ENCODE measurements at places on chromosomes 13 and 19. TPM values are rescaled to one million over a fixed set of nuclear protein-coding genes. Genes with fewer than 3 reads are reported as not detected.
A peak's percentile ranks its signal among the peaks of the same experiment; 100 is the strongest.

GRCh38 chr19:50969413-50969760 lies at the start of gene KLK6:
Gene KLK6 (minus strand): TSS chr19:50969591. CDS start chr19:50968104, 1,487 bp downstream.
- DNase-seq = no peak

DNA sequence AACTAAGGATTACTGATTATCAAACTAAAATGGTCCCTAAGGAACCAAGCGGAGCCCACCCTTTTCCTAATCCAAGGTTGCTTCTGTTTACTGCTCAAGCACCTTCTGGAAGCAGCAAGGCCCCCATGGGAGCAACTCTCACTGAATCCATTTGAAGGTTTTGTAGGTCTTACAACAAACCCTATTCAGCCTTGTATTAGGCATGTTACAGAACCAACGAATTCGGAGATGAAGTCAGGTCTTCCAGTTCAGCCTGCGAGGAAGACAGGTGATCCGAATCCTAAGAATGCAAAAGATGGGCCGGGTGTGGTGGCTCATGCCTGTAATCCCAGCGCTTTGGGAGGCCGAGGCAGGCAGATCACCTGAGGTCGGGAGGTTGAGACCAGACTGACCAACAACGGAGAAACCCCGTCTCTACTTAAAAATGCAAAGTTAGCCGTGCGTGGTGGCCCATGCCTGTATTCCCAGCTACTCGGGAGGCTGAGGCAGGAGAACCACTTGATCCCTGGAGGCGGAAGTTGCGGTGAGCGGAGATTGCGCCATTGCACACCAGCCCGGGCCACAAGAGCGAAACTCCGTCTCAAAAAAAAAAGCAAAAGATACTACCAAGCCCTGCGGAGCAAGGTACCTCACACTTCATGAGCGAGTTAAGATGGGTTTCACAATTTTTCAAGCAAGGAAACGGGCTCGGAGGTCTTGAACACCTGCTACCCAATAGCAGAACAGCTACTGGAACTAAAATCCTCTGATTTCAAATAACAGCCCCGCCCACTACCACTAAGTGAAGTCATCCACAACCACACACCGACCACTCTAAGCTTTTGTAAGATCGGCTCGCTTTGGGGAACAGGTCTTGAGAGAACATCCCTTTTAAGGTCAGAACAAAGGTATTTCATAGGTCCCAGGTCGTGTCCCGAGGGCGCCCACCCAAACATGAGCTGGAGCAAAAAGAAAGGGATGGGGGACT lies 609 bp downstream of the ZAR1L start:
- DNase-seq = peak; percentile 73

DNA sequence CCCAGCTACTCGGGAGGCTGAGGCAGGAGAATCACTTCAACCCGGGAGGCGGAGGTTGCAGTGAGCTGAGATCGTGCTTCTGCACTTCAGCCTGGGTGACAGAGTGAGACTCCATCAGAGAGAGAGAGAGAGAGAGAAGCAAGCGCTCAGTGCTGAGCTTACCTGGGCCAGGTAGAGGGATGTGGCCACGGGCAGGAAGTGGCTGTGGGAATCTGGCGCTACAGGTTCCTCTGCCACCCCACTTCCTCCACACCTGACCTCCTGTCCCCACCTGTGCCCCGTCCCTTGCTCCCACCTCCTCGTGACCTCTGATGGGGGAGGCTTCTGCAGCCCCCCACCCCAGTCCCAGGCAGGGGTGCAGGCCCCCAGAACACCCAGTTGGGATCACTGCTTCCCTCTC lies 1.0 kb upstream of the NCCRP1 start:
- DNase-seq = no peak

The SYNGR4 gene
- total RNA-seq = not detected

The GPR183 gene
- 1.1 TPM for total RNA-seq

The ELANE gene
- total RNA-seq = not detected

- no peak for DNase-seq
These were observed 15.1 kb upstream of the CACNG8 start for GRCh38 chr19:53947624-53948023.

DNA sequence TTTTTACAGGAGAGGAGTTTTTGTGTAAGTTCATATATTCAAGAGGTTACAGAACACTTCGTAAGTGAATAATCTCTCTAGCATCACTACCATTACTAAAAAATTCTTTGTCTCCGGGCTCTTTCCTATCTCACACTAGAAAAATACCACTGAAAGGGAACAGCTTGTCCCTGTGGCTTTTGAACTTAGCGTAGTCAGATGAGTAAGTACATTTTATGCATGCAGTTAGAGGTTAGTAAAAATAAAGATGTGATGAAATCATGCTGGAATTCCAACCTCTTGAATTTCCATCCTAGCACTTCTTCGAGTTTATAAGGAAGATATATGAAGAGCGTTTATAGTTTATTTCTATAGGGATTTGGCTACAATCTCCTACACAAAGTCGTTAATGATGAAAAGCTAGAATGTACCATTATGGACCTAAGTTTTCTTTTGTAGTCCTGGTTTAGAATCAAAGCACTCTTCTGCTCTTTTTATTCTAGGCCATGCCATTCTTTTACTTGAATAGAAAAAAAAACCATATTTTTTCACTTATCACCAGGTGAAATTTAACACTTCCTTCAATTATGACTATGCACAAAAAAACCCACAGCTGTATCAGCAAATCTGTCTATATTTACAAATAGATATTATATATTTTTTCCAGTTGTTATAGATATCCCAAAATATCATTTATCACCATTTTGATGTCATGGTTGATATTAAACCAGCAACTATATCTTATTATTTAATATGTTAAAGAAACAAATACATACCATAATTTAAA lies 139.9 kb upstream of the PCDH9 start:
- DNase-seq = no peak

The FAM216B gene
- total RNA-seq = not detected

The ZNF763 gene
- 2.8 TPM for total RNA-seq

- DNase-seq = no peak
These were observed 744.1 kb downstream of the UQCRFS1 start for GRCh38 chr19:28468701-28469459.

GRCh38 chr19:10205636-10206035 lies 10.9 kb upstream of the DNMT1 start:
- no peak for DNase-seq

The FGF14 gene
- total RNA-seq = not detected

The NLRP9 gene
- total RNA-seq = not detected

The KLK10 gene
- total RNA-seq = 1.6 TPM

DNA sequence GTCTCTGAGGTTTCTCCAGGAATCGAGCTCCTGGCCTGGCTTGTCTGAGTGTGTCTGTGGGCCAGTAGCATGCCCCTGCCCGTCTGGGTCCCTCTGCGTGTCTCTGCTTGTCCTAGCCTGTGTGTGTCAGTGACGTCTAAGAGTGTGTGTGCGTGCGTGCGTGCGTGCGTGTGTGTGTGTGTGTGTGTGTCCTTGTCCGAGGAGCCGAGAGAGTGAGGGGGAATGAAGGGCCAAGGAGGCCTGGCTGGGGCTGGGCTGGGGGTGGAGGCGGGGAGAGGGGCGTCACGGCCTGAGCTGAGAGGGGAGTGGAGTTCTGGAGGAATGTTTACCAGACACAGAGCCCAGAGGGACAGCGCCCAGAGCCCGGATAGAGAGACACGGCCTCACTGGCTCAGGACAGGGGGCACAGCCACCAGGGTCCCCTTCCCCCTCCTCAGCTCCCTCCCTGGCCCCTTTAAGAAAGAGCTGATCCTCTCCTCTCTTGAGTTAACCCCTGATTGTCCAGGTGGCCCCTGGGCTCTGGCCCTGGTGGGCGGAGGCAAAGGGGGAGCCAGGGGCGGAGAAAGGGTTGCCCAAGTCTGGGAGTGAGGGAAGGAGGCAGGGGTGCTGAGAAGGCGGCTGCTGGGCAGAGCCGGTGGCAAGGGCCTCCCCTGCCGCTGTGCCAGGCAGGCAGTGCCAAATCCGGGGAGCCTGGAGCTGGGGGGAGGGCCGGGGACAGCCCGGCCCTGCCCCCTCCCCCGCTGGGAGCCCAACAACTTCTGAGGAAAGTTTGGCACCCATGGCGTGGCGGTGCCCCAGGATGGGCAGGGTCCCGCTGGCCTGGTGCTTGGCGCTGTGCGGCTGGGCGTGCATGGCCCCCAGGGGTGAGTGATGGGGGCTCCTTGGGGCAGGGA lies at the start of gene AXL:
Gene AXL (plus strand): TSS at position 609 of the 893 bp plus-strand sequence. CDS start 170 bp downstream, at position 779.
- peak; percentile 92 for DNase-seq

DNA sequence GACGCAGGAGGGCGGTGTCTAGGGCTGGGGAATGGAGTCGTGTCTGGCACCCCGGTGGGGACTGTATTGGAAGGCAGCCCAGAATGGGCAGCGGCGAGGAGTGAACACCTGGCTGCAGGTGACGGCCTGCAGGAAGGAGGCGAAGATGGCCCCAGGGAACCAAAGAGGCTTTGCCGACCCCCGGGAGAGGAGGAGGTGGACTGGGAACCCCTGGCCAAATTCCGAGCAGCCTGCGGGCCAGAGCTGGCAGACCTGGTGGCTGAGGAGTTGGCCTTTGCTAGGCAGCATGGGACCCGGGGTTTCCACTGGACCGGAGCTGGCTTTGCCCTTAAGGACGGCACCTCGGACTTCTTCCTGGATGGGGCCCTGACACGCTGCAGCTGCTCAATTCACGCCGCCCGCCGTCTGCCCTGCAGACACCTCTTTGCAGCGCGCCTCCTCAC lies 25.9 kb downstream of the ZSWIM9 start:
- no peak for DNase-seq

DNA sequence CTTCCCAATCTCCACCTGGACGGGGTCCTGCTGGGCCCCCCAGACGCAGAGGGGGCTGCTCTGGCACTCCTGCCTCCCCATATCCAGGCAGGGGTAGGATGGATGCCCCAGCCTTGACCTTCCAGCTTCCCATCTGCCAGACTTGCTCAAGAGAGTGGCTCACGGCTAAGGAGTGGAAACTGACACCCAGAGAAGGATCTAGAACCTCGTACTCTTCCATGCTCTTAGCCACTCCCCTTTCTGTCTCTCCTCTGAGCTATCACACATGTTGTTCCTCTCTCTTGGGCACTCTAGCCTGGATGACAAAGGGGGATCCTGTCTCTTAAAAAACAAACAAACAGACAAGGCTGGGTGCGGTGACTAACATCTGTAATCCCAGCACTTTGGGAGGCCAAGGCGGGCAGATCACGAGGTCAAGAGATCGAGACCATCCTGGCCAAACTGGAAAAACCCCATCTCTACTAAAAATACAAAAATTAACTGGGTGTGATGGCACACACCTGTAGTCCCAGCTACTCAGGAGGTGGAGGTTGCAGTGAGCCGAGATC lies 12.2 kb upstream of the FUT5 start:
- no peak for DNase-seq

DNA sequence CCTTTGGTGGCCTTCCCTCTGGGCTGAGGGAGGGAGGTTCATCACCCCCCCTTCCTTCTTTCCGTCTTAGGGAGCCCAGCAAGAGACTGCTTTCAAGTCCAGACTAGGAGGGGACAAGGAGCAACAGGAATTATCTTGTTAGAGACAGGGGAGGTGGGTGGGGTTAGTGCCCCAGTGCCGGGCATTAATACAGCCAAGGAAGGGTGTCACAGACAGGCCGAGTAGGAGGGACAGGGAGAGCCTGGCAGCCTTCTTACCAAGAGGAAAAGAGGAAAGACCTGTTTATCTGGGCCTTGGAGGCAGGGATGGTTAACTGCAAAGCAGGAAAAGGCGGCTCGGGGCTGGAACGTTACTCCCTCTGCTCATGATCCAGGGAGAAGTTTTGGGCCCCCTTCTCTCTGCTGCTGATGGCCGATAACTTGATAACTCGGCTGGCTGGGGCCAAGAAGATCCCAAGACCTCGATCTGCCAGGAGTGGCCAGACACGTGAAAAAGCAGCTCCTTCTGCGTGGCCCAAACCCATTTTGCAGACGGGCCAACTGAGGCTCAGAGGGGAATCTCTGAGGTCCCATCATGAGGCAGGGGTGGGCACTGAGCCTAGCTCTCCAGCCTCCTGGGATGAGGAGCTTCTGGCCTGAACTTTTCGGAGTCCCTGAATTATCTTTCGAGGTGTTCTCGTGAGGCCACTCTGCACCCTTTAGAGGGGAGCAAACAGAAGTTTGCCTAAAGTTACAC lies 79.3 kb downstream of the PTPRS start:
- no peak for DNase-seq

DNA sequence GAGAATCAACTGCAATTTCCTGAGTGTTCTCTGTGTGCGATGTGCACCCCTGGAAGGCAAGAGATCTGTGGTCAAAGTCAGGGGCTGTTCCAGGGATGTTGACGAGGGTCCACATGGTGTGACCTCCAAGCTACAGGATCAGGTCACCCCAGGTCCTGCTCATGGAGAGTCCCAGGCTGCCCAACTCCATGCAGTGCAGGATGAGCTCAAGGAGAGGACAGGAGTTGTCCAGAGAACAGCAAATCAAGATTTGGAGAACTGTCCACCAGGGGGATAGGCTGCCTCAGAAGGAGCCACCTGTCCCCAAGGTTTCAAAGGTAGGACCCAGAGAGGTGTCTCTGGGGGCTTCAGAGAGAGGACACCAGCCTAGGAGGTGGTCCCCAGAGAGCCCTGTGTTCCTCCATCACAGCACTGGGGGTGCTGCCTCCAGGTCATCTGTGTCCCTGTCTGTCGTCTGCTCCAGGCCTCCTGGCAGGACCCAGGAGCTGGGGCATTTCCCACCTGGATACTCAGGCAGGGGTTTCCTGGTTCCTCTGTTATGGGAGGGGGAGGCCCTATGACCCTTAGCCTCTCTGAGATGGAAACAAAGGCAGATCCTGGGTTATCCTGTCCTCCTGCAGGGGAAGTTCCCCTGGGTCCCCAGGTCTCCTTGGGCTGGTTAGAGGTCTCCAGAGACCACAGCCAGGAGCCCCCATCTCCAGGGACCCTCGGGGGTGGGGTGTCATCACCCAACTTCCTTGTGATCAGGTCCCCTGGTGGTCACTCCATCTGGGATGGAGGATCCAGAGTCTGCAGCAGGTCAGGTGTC lies 2.1 kb upstream of the CEACAM7 start:
- no peak for DNase-seq

The ISYNA1 gene
- 93.1 TPM for total RNA-seq

DNA sequence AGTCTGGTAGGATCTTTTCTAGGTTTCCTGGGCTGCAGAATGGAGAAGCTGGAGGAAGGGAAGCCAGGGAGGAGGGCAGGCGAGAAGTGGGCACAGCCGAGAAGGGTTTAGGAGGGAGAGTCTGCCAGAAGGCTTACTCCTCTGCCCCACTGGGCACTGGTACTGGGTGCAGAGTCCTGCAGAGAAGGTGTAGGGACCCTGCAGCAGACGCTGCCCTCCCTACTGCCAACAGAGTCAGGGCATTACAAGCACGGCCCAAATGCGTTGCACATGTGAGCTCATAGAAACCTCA lies 726 bp upstream of the PEPD start:
- DNase-seq = no peak

The KIR3DL3 gene
- total RNA-seq = not detected

DNA sequence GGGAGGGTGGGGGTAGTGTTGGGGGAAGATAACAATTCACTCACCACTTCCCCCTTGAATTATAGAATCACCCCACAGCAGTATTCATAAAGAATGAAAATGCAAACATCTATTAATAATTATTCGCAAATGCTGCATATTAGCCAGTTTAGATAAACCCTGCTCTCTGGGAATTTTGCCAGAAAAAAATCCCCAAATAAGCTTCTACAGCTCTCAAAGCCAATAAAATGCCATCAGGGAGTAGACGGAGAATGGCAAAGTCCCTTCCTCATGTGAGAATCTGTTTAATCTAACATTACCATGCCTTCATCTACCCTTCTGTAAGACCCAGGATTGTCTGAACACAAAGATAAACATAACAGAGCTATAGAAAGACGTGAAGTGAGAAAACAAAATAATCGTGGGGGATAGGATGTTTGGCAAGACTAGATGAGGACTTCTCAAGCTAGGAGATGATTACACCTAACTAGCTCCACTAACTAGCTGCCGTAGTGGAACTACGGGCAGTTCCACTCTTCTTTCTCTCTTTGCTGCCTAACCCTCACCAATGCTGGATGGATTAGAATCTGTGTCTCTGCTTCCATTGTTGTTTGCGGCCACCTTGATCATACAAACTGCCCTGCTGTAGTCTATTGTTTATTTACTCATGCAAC lies 32.4 kb upstream of the CACNA1A start:
- no peak for DNase-seq
